ENCODE measurements at places on chromosomes 4 and X. TPM values are rescaled to one million over a fixed set of nuclear protein-coding genes. Genes with fewer than 3 reads are reported as not detected.
A peak's percentile ranks its signal among the peaks of the same experiment; 100 is the strongest.

DNA sequence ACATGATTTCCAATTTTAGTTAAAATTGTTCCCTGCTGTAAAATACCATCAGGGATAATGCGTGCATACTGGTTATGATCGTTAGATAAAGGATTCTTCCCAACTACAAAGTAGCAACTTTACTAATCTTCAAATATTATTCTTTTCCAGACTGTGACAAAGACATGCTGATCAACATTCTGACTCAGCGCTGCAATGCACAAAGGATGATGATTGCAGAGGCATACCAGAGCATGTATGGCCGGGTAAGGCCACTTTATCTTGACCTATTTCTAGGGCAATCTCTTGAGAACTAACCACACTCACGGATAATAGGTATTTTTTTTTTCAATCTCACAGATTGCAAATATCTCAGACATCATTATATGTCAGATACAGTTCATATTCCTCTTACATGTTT, 47.0 kb downstream of the ANXA10 start:
- DNase-seq: no peak

DNA sequence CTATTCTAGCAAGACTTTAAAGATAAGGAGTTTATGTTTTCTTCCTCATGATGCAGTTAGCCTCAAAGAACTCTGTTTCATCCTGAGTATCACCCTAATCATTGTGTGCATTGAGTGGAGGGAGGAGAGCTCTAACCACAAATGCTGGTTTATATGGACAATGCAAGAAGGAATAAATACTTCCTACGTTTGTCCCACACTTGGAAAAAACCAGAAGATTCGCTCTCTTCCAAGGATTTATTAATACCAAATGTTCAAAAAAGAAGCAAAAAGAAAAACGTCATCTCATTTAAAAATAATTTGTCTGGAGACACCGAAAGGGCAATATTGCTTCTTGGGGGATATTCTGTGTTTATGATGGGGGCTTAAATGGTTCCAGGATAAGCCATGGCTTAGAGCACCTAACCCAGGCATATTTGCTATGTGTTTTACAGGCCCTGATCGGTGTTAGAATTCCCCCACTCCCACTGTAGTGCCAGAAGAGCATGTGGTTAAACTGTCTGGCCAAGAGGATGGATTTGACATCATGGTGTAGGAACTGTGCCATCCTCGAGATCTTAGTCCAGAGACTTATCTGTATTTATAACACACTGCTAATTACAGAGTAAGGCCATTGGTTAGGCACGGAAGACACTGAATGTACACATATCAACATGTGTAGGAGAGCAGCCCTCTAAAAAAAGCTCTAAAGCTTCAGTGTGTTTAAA, 227.2 kb downstream of the ANK2 start:
- no peak for DNase-seq

- peak; percentile 7 for DNase-seq
Observed at GRCh38 chrX:114924856-114925255, 92.6 kb downstream of the IL13RA2 start.

DNA sequence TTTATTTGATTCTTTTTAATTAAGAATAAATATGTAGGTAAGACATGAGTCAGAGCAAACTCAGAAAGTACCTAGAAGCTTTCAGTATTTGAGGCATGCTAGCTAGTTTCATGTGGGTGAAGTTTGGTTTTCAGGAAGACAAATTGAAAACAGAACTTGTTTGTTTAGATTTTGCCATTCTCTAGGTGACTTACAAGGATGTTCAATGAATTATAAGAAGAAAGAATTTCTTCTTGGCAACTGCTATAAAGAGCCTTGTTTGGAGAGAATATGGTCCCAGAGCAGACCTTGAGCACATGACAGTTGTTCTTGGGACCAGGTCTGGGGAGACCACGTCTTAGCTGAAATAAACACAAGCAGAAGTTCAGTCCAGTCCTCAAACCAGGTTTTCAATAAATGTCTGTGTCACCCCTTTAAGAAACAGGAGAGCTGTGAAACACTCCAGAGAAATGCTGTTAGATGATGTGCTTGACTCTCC, 38.0 kb upstream of the IL21 start:
- no peak for DNase-seq

GRCh38 chr4:80011636-80012236, 61.3 kb downstream of the ANTXR2 start:
- no peak for DNase-seq

The NSG1 gene
- 28.1 TPM for total RNA-seq

The OPRPN gene
- not detected for total RNA-seq

The DRP2 gene
- total RNA-seq: 0.18 TPM

The FMR1NB gene
- not detected for total RNA-seq
